Activated CD8-positive, alpha-beta memory T cell treated with anti-CD3 and anti-CD28 coated beads for 36 hours (primary cell): ENCODE measurements at places on chromosomes 1 and 21. TPM values are rescaled to one million over a fixed set of nuclear protein-coding genes. Genes with fewer than 3 reads are reported as not detected.

The OR6K3 gene
- not detected for total RNA-seq

The SPRR2A gene
- total RNA-seq = not detected

The RABIF gene
- 11.4 TPM for total RNA-seq

The FAM167B gene
- 0.40 TPM for total RNA-seq

The GIPC2 gene
- total RNA-seq = 0.21 TPM

The RGS8 gene
- not detected for total RNA-seq

The OR2L8 gene
- not detected for total RNA-seq

The DMAP1 gene
- total RNA-seq = 31.4 TPM

The MFAP2 gene
- total RNA-seq = not detected

The TMEM82 gene
- not detected for total RNA-seq

The IFNLR1 gene
- 5.6 TPM for total RNA-seq

The RHBDL2 gene
- not detected for total RNA-seq

The PEAR1 gene
- total RNA-seq = 0.04 TPM

The PGBD5 gene
- 0.04 TPM for total RNA-seq

The TMEM81 gene
- total RNA-seq = 3.4 TPM

The ESPN gene
- 0.08 TPM for total RNA-seq

The C1QB gene
- total RNA-seq = not detected

The GRHL3 gene
- not detected for total RNA-seq

The CLDN14 gene
- total RNA-seq = not detected

The CTTNBP2NL gene
- total RNA-seq = 3.2 TPM

The NFIA gene
- total RNA-seq = 4.8 TPM

The DSCAM gene
- not detected for total RNA-seq

The S100A16 gene
- not detected for total RNA-seq

The CCDC28B gene
- total RNA-seq = 23.3 TPM

The FAM72B gene
- total RNA-seq = 19.2 TPM

The AKNAD1 gene
- not detected for total RNA-seq

The HRNR gene
- not detected for total RNA-seq

The SPRR2F gene
- not detected for total RNA-seq

The LINGO4 gene
- total RNA-seq = 0.08 TPM

The AVPR1B gene
- total RNA-seq = not detected

The SPTA1 gene
- total RNA-seq = not detected

The MMEL1 gene
- total RNA-seq = 0.42 TPM

The TRPM2 gene
- 6.8 TPM for total RNA-seq

The MIGA1 gene
- total RNA-seq = 8.9 TPM

The LCE1E gene
- total RNA-seq = not detected
